Ascending aorta (tissue), 2 donors: ENCODE measurements at places on chromosomes 2 and 18.
A peak's percentile ranks its signal among the peaks of the same experiment; 100 is the strongest.

- DNase-seq = peak; percentile 39
- no peak overlapping the region for H3K4me3 ChIP-seq
- H3K4me1 ChIP-seq = peaks cover 9% of the 10 kb centered on the region
- no peaks in the 10 kb centered on the region for H3K36me3 ChIP-seq
Observed at GRCh38 chr2:43041661-43042360, 184.6 kb downstream of the ZFP36L2 start.

- no peaks in the 10 kb centered on the region for H3K4me1 ChIP-seq
- H3K27me3 ChIP-seq = no peaks in the 10 kb centered on the region
- no peaks in the 10 kb centered on the region for H3K36me3 ChIP-seq
- DNase-seq = no peak
- no peak overlapping the region for H3K4me3 ChIP-seq
Observed at GRCh38 chr2:211181626-211182025, 625.2 kb downstream of the CPS1 start.

- H3K4me3 ChIP-seq = no peak overlapping the region
- H3K27me3 ChIP-seq = no peaks in the 10 kb centered on the region
- H3K36me3 ChIP-seq = no peaks in the 10 kb centered on the region
Observed at GRCh38 chr18:25979369-25980040, 110.9 kb downstream of the SS18 start.

DNA sequence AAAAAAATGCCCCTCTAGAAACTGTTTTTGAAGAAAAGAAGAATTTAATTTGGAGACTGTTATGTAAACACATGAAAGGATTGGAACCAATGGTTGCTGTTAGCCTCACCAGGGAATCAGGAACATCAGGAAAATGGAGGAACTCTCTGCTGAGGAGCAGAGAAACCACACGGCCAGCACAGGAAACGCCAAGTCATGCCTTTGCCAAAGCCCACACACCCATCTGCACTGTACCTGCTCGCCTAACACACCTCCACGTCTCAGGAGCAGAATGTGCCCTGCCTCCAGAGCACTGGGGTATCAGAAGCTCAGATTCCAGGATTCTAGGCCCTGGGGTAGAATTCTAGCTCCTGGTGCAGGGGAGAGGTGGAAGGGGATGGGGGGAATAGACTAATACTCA is 9.8 kb upstream of the SCYGR1 start:
- no peaks in the 10 kb centered on the region for H3K36me3 ChIP-seq
- no peaks in the 10 kb centered on the region for H3K27me3 ChIP-seq
- peak; percentile 57 for DNase-seq
- no peak overlapping the region for H3K4me3 ChIP-seq
- no peak overlapping the region for H3K27ac ChIP-seq
- no peaks in the 10 kb centered on the region for H3K4me1 ChIP-seq

DNA sequence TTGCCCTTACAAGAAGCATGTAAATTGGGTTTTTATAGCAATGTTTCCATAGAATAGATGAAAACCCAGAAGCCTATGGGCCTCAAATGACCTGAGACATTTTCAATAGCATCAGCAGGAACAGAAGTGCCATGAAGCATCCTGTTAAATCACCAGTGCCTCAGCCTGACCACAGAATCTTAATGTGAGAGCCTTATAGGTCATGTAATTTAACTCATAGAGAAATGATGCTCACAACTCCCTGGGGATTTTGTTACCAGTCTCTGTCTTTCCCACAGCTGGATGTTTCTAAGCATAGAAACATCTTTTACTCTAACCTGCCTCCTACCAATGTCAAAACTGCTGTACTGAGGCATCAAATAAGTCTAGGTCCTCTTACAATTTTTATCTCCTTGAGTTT is 295.8 kb upstream of the ACVR2A start:
- no peaks in the 10 kb centered on the region for H3K36me3 ChIP-seq
- H3K4me3 ChIP-seq = no peak overlapping the region
- H3K27me3 ChIP-seq = no peaks in the 10 kb centered on the region
- no peak overlapping the region for H3K27ac ChIP-seq
- DNase-seq = no peak

DNA sequence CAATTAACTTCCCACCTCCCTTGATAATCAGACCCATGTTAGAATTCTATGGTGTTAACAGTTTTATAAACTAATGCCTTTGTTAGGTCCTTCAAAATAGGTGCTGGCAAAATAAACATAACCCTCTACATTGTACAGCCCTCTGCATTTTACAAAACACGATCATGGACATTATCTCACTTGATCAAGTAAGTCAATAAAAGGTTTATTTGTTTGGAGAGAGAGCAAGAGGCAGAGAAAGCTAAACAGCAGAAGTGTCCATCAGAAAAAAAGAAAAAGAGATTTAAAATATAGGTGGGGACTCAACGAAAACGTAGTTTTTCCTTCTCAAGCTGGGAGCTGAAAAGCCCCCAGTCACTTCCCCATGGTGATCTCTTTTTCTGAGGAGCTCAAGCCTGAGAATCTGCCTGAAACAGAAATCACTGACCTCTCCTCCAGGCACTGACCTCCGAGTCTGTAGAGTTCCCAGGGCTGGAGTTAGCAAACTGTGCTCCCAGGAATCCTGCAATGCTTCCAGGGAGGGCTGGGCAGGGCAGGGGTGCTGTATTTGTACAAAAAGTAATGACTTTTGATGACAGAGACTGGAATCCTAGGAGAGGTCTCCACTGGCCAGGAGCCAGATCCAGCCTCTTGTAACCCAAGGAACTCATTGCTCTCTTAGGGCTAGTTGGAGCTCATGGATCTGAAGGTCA is 137.8 kb upstream of the KLHL29 start:
- H3K27ac ChIP-seq = no peak overlapping the region
- peaks cover 5% of the 10 kb centered on the region for H3K4me1 ChIP-seq
- no peak for DNase-seq
- H3K36me3 ChIP-seq = no peaks in the 10 kb centered on the region
- no peaks in the 10 kb centered on the region for H3K27me3 ChIP-seq

DNA sequence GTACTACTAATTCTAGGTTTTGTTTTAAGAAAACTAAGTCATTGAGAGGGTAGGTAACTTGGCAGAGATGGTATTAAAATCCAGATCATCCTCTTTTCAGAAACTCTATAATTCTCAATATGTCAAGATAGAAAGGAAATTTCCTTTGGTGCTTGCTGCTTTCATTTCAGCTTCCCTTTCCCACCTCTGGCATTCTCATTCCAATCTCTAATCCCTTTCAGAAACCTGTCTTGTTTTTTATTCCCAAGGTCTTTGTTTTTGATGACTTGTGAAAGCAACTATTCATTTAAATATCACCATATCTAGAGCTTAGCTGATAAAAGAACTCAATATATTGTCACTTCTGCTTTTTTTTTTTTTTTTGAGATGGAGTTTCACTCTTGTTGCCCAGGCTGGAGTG is 242.8 kb upstream of the LRRTM1 start:
- H3K4me1 ChIP-seq = no peaks in the 10 kb centered on the region
- no peak overlapping the region for H3K27ac ChIP-seq
- DNase-seq = no peak
- H3K36me3 ChIP-seq = no peaks in the 10 kb centered on the region

DNA sequence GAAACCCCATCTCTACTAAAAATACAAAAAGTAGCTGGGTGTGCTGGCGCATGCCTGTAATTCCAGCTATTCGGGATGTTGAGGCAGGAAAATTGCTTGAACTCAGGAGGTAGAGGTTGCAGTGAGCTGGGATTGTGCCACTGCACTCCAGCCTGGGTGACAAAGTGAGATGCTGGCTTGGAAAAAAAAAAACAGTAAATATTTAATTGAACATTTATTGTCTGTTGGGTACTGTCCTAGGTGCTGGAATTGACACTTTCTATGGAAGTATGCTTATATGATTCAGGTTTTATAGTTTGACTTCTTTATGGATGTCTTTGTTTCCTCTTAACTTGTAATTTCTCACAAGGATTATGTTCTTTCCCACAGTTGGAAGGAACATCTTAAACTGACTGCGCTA is 633.1 kb upstream of the SETBP1 start:
- H3K4me3 ChIP-seq = no peak overlapping the region
- no peak for DNase-seq
- H3K36me3 ChIP-seq = no peaks in the 10 kb centered on the region
- H3K27me3 ChIP-seq = no peaks in the 10 kb centered on the region

- no peaks in the 10 kb centered on the region for H3K4me1 ChIP-seq
- no peak overlapping the region for H3K4me3 ChIP-seq
- H3K27ac ChIP-seq = no peak overlapping the region
- no peaks in the 10 kb centered on the region for H3K36me3 ChIP-seq
Observed at GRCh38 chr2:143175438-143175837, 46.2 kb downstream of the ARHGAP15 start.

DNA sequence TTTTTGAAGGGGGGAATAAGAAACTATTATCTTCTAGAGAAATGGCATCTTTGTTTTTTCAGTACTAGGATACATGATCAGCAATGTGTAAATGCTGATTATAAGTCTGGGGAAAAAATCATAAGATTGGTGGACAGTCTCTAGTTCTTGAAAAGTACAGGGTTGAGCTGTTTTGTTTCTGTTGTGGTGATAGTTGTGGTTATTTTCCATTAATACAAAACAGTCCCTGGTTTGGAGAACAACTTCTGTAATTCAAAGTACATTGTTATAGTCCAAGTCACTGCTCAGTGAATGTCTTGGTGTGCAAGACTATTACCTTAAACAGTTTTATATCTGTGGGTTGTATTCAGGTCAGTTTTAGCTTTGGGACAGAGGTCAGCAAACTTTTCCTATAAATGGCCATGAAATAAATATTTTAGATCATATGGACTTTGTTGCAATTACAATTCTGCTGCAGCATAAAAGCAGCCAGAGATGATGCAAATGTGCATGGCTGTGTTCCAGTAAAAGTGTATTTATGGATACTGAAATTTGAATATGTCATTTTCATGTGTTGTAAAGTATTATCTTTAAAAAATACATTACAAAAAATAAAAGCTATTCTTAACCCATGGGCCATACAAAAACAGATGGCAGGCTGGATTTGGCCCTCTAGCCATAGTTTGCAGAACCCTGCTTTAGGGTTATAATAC is 111.0 kb downstream of the CERS6 start:
- no peak for DNase-seq
- H3K27me3 ChIP-seq = no peaks in the 10 kb centered on the region
- no peaks in the 10 kb centered on the region for H3K4me1 ChIP-seq
- H3K27ac ChIP-seq = no peak overlapping the region
- no peak overlapping the region for H3K4me3 ChIP-seq

DNA sequence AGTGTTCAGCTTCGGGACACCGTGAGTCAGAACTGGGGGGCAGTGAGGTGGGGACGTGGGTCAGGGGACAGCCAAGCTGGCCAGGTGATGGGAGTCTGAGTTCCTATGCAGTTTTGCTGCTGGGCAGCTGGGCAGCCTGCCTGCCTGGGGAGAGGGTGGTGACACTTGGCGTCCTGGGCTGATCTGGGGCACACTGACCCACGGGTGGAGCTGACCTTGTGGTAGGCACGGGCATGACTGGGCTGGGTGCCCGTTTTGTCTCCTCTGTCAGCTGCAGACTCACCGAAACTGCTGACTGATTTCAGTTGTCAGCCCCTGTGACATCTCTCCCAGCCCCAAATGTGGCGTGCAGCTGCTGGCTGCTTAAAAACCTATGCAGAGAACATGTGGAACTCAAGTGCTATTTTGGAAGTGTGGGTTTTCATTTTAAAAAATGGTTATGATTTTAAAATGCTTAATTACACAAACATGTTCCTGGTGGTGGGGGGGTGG is 32.6 kb upstream of the E2F6 start:
- no peaks in the 10 kb centered on the region for H3K27me3 ChIP-seq
- H3K4me3 ChIP-seq = no peak overlapping the region
- no peaks in the 10 kb centered on the region for H3K4me1 ChIP-seq
- no peak for DNase-seq

DNA sequence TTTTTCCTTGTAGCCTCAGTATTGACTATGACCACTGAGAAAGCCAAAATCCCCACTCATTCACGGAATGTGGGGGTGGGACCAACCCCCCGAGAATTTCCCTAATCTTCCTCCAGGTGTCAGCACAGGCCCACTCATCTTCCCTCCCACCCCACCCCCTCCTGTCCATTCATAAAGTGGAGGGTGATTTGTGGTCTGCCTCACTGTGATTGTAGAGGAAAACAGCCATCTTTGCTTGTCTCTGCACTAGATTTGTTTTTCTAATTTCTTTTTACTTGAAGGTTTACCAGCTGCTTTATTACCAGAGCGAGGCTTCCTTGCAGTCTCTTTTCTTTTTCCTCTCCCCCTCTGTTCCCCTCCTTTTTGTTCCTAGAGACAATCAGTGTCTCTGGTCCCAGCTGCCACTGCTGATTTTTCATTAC is 171.8 kb downstream of the ICOS start:
- no peaks in the 10 kb centered on the region for H3K27me3 ChIP-seq
- DNase-seq = no peak
- H3K36me3 ChIP-seq = no peaks in the 10 kb centered on the region
- no peak overlapping the region for H3K27ac ChIP-seq
- no peaks in the 10 kb centered on the region for H3K4me1 ChIP-seq
- no peak overlapping the region for H3K4me3 ChIP-seq

DNA sequence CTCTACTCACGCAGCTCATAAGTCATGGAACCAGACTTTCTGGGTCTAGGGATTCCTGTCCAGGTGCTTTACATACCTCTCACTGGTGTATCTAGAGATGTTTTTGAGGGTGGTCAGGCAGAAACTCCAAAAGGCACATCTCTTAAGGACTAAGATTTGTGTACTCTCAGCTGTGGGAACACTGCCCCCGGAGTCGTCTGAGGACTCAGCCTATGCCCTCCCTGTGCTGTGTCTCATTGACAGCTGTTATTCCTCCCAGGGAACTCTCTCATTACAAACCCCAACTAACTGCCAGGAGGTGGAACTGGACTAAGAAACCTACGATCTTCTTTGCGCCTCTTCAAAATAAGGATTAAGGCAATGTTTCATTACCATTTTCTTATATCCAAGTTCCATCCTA is 293.9 kb upstream of the DLGAP1 start:
- no peaks in the 10 kb centered on the region for H3K36me3 ChIP-seq
- H3K27ac ChIP-seq = no peak overlapping the region
- no peak overlapping the region for H3K4me3 ChIP-seq
- no peaks in the 10 kb centered on the region for H3K4me1 ChIP-seq
- no peak for DNase-seq

- H3K36me3 ChIP-seq = no peaks in the 10 kb centered on the region
- no peak overlapping the region for H3K4me3 ChIP-seq
- no peak for DNase-seq
Observed at GRCh38 chr2:47666332-47666731, 116.6 kb upstream of the MSH6 start.

DNA sequence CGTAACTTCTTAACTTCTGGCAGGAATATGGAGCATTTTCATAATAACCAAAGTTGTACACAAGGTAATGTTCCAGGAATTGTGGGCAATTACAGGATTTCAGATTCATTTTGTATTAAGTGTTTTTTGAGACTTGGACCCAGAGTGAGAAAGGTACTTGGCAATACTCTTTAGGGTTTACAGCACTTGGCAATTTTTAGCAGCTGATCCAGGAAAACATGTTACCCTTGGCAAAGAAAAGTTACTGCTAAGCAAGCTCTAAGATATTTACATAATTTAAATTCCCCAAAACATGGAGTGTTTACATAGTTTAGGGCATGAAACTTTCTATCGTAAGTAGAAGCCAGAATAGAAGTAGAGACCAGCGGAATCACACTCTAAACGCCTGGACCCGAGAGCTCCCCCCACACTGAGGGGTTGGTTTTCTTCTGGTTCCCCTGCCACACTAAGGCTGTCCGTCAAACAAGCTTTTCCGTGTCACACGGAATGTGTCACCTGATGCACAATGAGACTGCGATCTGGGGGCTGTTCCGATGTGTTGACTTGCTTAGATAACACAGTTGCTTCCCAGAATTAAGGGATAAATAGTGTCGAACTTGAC is 177.1 kb downstream of the PTGR3 start:
- H3K4me1 ChIP-seq = no peaks in the 10 kb centered on the region
- no peak overlapping the region for H3K27ac ChIP-seq
- no peak for DNase-seq
- no peaks in the 10 kb centered on the region for H3K36me3 ChIP-seq
- H3K27me3 ChIP-seq = no peaks in the 10 kb centered on the region
